Renal pelvis (tissue), 12 donors: ENCODE measurements at places on chromosomes 2 and 18.

GRCh38 chr2:138536302-138536701 is 34.7 kb downstream of the SPOPL start:
- no peak for DNase-seq

DNA sequence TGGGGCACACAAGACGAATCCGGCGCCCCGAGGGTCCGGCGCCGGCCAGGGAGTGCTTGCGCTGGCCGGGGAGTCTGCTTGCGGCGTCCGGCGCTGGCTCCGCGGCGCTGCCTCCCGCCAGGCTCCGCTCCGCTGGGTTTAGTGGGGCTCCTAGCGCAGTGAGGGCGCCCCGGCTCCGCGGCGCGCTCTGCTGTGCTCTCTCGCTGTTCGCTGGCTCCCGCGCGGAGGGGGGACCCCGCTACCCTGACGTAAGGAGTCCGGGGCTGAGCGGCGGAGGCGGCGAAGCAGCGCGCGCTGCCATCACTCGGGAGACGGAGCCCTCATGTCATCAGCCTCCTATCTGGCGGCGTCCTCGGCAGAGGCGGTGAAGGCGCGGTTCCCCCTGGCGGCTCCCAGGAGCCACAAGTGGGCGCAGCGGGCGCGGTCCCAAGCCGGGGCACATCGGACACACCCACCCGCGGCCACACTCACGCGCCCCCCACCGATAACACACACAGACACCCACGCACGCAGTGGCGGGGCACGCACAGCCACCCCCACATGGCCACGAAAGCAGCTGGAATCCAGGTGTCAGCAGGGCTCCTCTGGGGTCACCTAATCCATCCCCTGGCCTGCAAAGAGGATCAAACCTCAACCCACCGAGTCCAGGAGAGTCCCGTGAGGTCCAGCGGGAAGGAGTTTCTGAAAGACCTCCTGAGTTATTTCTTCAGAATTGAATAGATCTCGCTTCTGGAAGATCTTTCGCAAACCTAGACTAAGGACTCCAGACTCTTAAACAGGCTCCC is at the start of gene C1QL2:
Gene C1QL2 (minus strand): TSS at position 189 of the 785 bp plus-strand sequence. CDS start 482 bp downstream, outside the sequence.
- DNase-seq, result no peak

- no peak for DNase-seq
Measured at GRCh38 chr2:38835990-38836389, 39.7 kb downstream of the DHX57 start.

DNA sequence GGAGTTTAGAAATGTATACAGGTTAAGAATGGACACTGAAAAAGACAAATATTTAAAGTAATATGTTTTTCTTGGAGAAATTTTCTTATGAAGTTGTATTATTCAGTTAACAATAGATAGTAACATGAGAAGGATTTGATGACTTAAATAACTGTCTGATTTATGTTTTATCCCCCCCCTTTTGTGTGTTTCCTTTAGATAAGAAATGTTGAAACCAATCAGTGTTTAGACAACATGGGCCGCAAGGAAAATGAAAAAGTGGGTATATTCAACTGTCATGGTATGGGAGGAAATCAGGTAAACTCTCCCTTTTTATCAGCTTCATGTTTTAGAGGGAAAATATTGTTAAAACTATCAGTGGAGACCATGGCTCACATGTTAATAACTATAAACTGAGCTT is 289.7 kb upstream of the KCNJ3 start:
- DNase-seq, result no peak

DNA sequence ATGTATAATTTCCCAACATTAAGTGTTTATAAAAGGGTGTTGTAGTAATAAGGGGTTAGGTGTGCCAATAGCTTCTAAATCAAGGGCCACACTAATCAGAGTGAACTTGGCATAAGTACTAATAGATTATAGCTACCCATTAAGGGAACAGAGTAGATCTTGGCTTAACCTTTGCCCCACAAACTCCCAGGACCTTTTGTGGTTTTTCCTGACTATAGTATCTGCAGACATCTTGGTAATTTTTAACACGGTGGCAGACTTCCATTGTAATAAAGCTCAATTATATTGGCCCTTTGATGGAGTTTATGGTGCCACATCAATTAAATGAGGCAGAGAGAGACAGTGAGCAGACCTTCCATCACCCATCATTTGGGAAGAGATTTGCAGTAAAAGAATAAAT is 358.5 kb upstream of the HNRNPA3 start:
- DNase-seq, result no peak

GRCh38 chr2:86673986-86674670 is 46.0 kb upstream of the RMND5A start:
- no peak for DNase-seq
